HuH-7.5 (cell line): ENCODE measurements at places on chromosomes 6 and 20.
A peak's percentile ranks its signal among the peaks of the same experiment; 100 is the strongest.

DNA sequence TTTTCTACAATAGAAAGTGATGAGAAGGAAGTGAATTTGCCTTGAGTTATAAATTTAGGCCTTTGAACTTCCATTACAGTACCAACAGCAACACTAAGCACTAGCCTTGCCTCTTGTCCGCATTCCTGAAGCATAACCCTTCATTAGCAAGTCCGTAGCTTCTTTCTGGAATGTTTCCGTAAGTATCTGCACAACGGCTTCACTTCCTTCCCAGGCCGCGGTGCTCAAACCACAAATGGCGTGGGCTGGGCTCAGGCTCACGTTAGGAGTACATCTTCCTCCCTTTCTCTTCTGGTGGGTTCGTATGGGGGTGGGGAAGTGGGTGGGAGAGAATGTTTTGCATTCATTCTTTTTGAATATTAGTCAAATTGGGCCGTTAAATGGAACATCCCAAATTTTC lies 193.8 kb upstream of the SNX9 start:
- DNase-seq, result no peak

GRCh38 chr6:95946906-95947305 lies 68.9 kb upstream of the FUT9 start:
- no peak for DNase-seq

DNA sequence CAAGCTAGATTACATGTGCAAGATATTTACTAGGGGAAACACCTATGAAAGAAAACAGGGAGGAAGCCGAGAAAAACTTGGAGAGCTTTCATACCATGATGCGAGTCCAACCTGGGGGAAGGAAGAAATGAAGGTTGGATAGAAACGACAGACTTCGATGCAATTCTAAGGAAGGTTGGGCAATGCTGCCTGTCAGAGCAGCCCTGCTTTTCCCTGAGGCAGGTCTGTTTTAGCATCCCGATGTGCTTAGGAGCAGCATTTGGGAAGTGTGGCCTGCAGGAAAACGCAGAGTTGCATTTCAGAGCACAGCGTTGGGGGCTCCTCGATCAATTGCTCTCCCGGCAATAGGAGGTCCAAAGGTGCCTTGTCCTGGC lies 91.9 kb upstream of the DTNBP1 start:
- DNase-seq, result no peak

DNA sequence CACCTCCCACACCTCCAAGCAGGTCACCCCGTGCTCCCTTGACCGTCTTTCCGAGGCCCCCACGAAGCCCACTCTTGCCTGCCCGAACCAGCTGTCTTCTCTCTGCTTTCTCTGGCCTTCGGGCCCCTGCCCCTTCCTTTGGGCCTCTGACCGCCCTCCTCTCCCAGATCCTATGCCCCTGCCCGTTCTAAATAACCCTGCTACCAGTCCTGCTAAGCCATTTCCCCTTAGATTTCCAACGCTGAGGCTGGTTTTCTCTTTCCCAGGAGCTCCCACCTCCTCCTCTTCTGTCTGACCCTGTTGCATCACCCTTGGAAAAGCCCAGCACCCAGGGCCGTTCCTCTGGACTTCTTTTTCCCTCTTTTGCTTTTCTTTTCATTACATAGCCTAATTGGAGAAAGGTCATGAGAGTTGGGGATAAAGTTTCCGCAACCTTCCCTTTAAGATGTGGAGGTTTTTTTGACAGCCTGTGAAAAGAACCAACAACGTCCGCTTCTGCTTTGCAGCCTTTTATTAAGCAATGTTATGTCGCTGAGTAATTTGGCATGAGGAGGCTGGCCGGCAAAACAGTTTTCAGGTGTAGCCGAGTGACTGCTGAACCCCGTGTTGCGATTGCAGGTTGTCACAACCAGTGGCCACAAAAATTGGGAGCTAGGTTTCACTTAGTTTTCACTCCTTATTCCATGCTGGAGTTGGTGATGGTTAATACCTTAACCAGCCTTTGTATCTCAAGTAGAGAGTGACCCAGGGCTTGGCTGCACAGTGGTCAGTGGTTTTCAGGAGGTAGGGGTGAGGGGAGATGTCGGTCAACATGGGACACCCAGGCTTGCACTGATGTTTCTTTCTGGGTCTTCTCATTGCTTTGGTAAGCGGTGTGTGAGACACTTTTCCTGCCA lies 970 bp downstream of the BLTP3A start:
- DNase-seq, result peak; percentile 54

- peak; percentile 10 for DNase-seq
These were observed 45.3 kb downstream of the SMLR1 start for GRCh38 chr6:130872250-130873095.

DNA sequence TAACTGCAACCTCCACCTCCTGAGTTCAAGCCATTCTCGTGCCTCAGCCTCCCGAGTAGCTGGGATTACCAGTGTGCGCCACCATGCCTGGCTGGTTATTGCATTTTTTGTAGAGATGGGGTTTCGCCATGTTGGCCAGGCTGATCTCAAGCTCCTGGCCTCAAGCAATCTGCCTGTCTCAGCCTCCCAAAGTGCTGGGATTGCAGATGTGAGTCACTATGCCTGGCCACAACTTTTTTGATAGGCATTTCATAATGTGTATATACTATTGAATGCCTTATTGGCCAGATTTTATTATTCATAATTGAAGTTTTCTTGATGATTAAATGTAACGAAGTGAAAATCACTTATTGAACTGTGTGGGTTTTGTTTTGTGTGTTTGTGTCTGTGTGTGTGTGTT lies 27.9 kb downstream of the FIG4 start:
- DNase-seq, result no peak

- DNase-seq, result no peak
These were observed 105.6 kb upstream of the CLDN20 start for GRCh38 chr6:155158030-155158843.

GRCh38 chr6:137233911-137234863 lies 15.0 kb upstream of the IFNGR1 start:
- DNase-seq, result no peak

DNA sequence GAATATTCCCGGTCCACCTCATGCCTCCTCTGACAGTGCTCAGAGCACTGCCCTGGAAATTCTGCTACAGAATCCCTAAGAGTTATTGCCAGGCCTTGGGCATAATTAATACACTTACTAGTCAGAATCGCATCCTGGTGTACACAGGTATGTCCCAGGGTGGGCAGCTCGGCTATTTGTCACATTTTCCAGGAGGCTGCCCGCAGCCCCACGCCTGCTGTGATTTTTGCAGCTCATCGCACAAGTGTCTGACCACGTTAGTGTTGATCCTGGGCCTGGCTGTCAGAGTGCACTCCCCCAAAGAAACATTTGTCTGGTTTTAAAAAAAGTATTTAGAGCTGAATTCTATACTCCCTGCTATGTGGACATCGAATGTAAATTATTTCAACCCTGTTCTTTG lies 105.4 kb downstream of the CD83 start:
- no peak for DNase-seq

GRCh38 chr6:119310486-119311036 lies 39.0 kb downstream of the MAN1A1 start:
- DNase-seq, result no peak

GRCh38 chr6:136487759-136488425 lies 62.3 kb downstream of the MAP7 start:
- DNase-seq, result no peak

GRCh38 chr6:84086545-84087429 lies 53.2 kb downstream of the MRAP2 start:
- DNase-seq, result no peak

DNA sequence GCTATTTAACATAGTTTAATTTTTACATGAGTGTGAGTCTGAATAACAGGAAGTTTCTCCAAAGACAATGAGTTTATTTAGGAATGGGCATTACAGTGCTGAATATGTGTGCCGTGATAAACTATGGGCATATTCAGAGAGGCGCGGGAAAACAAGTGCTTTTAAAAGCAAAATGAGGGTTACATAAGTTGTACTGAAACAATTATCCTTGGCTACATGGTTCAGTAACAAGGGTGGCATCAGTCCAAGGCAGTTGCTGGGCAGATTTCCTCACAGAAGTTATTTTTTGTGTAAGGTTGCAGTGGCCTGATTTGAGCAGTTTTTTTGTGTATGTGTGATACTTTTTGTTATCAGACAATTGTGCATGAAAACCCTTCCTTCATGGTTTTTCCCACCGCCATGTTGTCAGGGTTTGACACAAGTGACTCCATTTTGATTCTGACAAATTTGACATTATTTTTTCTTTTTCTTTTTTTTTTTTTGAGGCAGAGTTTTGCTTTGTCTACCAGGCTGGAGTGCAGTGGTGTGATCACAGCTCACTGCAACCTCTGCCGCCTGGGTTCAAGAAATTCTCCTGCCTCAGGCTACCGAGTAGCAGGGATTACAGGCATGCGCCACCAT lies 22.3 kb upstream of the PXDC1 start:
- no peak for DNase-seq

GRCh38 chr6:80535914-80536565 lies 429.6 kb downstream of the BCKDHB start:
- no peak for DNase-seq

DNA sequence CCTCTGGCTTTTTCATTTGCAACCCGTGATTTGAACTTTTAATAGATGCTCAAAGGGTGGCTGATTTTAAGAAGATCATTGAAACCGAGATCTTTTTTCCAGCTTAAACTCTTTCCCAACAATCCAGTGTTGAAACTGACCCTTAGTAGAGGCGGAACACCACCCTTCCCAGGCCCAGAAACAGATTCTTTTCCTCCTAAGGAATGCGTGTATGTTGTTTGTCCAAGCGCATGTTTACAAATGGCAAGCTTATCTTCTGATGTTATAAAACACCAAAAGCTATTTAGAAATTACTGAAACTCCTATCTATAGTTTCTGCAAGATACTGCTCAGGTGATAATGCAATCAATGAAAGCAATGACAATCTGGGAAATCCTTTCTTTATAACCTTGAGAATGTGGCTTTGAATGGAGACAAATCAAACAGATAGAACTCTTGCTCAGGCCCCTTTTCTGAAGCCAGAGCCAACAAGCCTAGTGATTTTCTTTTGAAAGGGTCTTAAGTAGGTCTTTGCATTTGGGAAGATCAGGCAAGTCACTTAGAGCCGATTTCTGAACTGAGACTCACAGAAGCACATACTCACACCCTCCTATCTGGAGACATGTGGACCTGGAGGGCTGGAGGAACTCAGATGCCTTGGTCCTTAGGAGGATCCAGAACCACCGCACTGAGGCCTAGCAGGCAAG lies 9.1 kb downstream of the BANF2 start:
- DNase-seq, result no peak

DNA sequence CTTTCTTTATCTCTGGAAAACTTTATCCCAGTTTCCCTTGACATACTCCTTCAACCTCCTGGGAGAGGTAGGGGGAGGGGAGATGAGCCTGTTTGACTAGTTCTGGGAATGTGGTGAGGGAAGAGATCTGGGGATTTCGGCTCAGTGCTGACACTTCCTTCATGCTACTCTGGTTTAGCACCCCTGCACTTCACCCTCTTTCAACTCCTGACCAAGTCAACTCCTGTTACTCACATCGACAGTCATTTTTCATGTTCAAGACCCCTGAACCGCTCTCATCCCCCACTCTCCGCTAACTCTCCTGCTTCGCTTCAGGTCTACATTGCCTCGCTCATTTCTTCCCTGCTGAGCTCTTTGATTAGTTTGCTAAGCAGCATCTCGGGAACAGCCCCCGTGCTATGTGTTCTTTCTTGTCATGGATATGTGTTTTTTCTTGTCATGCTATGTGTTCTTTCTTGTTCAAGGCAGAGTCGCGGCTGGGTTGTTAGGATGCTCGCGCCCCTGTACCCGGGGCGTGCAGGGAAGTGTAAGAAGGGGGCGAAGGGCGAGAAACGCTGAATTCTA lies 16.6 kb upstream of the TRIM27 start:
- DNase-seq, result no peak

- DNase-seq, result no peak
These were observed 36.0 kb upstream of the CSE1L start for GRCh38 chr20:49009899-49010631.

DNA sequence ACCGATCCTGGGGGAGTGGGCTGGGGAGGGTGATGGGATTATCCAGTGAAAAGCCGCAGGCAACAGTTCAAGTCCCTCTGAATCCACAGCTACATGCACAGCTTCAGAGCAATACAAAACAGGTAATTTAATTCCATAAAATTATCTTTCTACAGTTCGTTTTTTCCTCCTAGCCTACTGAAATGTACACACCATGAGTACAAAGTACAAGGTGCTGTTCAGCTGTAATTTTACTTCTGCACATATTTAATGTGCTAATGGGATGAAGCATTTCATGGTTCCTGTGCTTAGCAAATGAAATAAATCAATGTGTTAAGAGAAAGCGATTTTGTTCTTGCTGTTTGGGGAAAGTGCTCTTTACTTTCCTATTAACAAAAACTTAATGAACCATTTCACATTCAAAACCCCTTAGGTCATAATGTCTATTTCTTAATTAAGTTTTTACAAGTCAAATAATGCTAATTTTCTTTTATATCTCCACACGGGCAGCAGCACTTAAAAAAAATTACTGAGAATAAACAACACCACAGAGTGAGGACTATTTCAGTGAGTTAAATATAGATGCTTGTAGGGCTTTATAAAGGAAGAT lies 71.8 kb downstream of the INSM1 start:
- no peak for DNase-seq

- no peak for DNase-seq
These were observed 581.0 kb upstream of the MAP3K7 start for GRCh38 chr6:91167846-91168245.

- DNase-seq, result no peak
These were observed 111.1 kb upstream of the KCNK16 start for GRCh38 chr6:39433630-39434029.

DNA sequence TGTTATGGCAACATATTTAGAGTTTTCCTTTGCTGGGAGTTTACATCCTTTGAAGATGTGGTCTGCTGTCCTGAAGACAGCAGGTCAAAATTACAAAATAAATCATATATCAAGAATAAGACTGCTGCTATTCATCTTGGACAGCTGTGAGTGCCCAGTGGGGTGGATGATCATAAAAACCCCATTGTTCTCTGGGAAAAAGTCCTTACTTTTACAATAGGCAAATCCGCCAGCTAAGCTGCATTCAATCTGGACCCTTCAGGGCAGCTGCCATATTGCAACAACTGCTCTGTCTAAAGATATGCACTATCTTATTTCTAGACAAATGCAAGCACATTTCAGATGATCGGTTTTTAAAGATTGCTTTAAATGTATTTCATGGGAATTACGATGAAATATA lies 19.4 kb downstream of the CASS4 start:
- DNase-seq, result no peak
